ENCODE measurements at places on chromosomes 1 and 21.

GRCh38 chr1:42684139-42684538, 1.9 kb downstream of the YBX1 start:
- no peak overlapping the region for H3K27ac ChIP-seq
- no peak for DNase-seq
- peaks cover 10% of the 10 kb centered on the region for H3K36me3 ChIP-seq

GRCh38 chr1:167291539-167292185, 71.0 kb downstream of the POU2F1 start:
- no peaks in the 10 kb centered on the region for H3K27me3 ChIP-seq
- no peaks in the 10 kb centered on the region for H3K36me3 ChIP-seq
- H3K4me3 ChIP-seq = no peak overlapping the region
- H3K27ac ChIP-seq = no peak overlapping the region
- H3K4me1 ChIP-seq = no peaks in the 10 kb centered on the region
- no peak for DNase-seq

DNA sequence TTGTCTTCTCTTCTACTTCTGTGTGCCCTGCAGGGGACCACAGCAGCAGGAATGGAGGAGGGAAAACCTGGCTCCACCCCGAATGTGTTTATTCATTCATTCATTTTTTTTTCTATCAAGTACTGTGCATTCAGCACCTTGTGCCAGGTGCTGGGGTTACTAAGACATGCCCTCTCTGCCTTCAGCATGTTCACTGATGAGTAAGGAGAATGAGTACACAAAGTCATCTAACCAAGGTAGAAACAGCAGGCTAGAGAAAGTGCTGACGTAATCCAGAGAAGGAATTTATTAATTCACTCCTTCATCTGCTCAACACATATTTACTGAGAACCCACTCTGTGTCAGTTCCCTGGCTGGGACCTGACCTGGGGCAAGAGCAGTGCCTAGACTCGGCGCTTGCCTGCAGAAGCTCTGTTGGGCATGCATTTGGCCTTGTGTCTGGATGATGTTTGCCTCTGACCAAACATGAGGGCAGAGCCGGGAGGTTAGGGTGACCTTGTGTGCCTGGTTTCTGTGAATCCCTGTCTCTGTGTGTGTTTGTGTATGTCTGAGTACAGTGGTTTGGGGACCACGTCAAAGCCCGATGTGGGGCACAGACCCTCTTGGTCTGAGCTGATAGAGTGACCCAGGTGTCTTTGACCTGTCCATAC, 3.3 kb upstream of the MYOG start:
- H3K27me3 ChIP-seq = peaks cover 35% of the 10 kb centered on the region
- no peak for DNase-seq
- no peaks in the 10 kb centered on the region for H3K36me3 ChIP-seq

DNA sequence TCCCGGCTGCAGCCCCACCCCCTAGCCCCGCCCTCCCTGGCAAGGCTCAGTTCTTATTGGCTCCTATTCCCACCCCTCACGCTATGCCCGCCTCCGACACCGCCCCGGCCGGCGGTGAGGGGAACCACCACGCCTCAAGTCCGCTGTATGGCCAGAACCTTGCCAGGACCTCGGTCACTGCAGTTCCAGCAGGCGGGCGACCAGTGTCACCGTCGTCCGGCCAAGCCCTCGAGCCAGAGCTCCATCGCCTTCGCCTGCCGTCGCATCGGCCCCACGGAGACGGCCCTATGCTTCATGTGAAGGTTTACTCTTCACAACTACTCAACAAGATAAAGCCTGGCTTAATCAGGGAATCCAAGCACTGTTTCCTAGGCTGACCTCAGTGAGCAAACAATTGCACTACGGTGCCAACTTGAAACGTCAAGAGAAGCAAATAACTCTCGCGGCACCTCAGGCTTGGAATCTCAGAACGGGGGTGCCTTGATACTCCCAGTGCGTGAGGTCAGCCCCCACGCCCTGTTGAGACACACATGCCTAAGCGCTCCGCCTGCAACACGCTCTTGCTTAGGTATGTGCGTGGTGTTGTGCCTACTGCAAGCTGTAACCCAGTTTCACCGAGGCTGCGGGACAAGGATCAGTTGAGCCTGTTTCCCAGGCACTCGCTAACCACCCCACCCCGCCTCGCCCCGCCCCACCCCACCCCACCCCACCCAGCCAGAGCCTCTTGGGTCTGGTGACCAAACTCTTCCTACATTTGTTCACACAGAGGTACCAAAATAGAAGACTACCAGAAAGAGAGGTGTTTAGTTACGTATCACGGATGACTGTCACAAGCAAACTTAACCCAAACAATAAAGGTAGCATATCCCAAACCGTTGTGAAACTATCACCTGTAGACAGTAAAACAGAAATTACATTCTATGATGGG, 498 bp upstream of the DENND2C start:
- peak overlapping the region; percentile 76 for H3K4me3 ChIP-seq
- H3K36me3 ChIP-seq = no peaks in the 10 kb centered on the region
- peaks cover 6% of the 10 kb centered on the region for H3K27me3 ChIP-seq
- no peak overlapping the region for H3K27ac ChIP-seq

- H3K27ac ChIP-seq = no peak overlapping the region
- no peaks in the 10 kb centered on the region for H3K27me3 ChIP-seq
- DNase-seq = no peak
These were observed 378.0 kb upstream of the PRMT6 start for GRCh38 chr1:106678279-106679050.

DNA sequence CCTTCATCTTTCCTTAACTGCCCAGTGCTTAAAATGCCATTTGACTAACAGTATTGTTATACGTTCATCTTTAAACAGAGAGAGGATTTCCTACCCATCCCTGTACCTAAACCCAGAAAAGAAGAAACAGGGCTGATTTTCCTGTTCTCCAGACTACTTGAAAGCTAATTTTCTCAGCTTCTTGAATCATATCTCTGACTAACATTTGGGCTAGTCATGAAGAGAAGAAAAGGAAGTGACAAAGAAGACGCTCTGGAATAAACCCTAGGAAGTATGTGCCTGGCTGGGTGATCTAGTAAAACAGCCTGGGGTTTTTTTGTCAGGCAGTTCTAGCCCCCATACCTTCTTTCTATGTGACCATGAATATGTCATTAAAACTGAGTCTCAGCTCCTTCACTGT, 44.8 kb upstream of the SGIP1 start:
- no peaks in the 10 kb centered on the region for H3K27me3 ChIP-seq
- H3K4me3 ChIP-seq = no peak overlapping the region
- H3K4me1 ChIP-seq = no peaks in the 10 kb centered on the region
- no peak for DNase-seq

DNA sequence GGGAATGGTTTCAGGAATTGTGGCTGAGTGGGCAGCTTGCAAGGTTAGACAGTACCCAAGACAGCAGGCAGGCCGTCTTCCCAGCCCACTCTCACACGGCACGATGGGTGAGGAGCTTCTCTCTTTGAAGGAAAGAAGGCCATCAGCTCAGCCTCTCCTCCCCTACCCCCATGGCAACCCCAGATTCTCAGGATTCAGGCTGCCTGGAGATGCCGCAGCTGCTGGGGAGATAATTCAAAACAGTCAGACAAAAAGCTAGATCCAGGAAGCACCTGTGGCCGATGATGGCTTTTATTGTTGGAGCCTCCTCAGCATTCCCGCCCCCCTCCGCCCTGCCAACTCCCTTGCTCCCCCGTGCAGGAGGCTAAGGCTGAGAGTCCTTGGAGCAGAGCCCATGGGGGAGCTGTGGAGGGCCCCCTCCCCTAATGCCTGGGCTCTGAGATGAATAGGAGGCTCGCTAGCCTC, 220.5 kb downstream of the TRABD2B start:
- no peaks in the 10 kb centered on the region for H3K4me1 ChIP-seq
- H3K4me3 ChIP-seq = no peak overlapping the region
- no peaks in the 10 kb centered on the region for H3K36me3 ChIP-seq
- DNase-seq = no peak
- peaks cover 32% of the 10 kb centered on the region for H3K27me3 ChIP-seq

DNA sequence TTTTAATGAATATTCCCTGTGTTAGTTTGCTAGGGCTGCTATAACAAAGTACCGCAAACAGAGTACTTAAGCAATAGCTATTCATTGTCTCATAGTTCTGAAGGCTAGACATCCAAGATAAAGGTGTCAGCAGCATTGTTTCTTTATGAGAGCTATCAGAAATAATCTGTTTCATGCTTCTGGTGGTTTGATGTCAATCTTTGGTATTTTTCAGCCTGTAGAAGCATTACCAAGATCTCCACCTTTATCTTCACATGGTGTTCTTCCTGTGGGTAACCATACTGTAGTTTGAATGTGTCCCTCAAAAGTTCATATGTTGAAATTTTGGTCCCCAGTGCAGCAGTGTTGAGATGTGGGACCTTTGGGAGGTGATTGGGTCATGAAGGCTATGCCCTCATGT, 7.4 kb downstream of the RBM11 start:
- H3K27ac ChIP-seq = no peak overlapping the region
- H3K4me1 ChIP-seq = no peaks in the 10 kb centered on the region
- no peaks in the 10 kb centered on the region for H3K36me3 ChIP-seq
- DNase-seq = no peak
- no peaks in the 10 kb centered on the region for H3K27me3 ChIP-seq

GRCh38 chr1:198912046-198912445, 273.2 kb downstream of the PTPRC start:
- DNase-seq = no peak
- H3K4me1 ChIP-seq = peaks cover 15% of the 10 kb centered on the region
- H3K27me3 ChIP-seq = no peaks in the 10 kb centered on the region
- H3K36me3 ChIP-seq = no peaks in the 10 kb centered on the region

DNA sequence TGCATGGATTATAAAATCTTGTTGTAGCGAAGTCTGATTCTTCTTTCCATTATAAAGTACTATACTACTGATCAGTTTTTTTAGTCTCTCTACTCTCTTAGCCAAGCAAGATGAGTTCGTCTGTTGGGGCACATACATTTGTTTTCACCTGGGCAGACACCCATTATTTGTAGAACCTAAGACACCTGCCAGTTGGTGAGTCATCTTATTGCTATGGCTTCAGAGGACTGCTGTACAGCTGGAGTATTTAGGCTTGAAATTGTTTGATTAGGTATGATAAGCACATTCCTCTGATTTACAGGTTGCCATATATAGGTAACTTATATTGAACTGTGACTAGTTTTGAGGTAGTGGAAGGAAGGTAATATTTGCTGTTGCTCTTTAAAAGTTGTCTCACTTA, 17.2 kb downstream of the RBM15 start:
- H3K36me3 ChIP-seq = peaks cover 17% of the 10 kb centered on the region
- H3K27ac ChIP-seq = no peak overlapping the region
- no peak overlapping the region for H3K4me3 ChIP-seq
- H3K4me1 ChIP-seq = no peaks in the 10 kb centered on the region
- H3K27me3 ChIP-seq = no peaks in the 10 kb centered on the region

DNA sequence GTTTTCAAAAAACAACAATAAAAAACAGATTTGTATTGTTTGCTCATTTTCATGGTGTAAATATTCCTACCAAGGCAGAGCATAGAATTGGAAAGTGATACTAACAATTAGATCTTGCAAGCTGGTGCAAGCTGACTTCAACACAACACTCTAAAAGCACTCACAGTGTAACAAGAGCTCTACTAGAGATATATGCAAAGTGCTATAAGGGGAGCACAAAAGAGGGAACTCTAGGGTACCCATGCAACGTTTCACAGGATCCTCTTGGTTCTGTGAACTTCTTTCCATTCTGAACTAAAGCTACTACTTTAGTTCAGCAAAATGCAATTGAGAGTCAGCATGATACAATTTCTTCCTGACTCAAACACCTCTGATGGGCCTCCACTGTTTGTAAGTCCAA, 78.3 kb downstream of the ATP1B1 start:
- H3K36me3 ChIP-seq = no peaks in the 10 kb centered on the region
- no peaks in the 10 kb centered on the region for H3K27me3 ChIP-seq
- no peak for DNase-seq
- no peak overlapping the region for H3K4me3 ChIP-seq
- H3K27ac ChIP-seq = no peak overlapping the region
- no peaks in the 10 kb centered on the region for H3K4me1 ChIP-seq

DNA sequence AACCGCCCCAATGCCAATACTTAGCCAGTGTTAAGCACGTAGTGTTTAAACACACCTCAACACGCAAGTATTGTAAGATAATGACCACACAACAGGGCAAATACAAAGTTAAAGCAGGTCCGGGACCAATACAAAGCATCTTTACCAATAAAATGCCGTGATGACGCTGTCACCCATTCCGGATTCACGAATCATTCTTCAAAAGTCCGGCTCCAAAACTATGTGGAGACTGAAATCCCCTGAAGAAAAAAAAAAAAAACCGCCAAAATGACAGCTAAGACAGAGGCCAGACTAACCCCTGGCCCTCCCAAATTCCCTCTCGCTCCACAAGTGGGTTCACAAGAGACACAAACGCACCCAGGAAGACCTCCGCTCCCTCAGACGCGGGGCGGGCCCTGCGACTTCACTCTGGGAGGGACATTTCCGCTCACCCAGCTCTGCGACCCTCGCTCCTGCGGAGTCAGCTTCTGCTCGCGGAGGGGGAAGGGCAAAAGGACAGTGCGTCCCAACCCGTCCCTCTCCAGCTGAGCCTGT, 625 bp upstream of the DARS2 start:
- H3K27me3 ChIP-seq = no peaks in the 10 kb centered on the region
- DNase-seq = no peak
- peak overlapping the region; percentile 85 for H3K4me3 ChIP-seq
- peaks cover 19% of the 10 kb centered on the region for H3K4me1 ChIP-seq
- no peaks in the 10 kb centered on the region for H3K36me3 ChIP-seq
- H3K27ac ChIP-seq = peak overlapping the region; percentile 81

GRCh38 chr1:81221564-81221963, 579.2 kb upstream of the ADGRL2 start:
- no peaks in the 10 kb centered on the region for H3K36me3 ChIP-seq
- no peak overlapping the region for H3K27ac ChIP-seq
- H3K27me3 ChIP-seq = no peaks in the 10 kb centered on the region
- H3K4me1 ChIP-seq = no peaks in the 10 kb centered on the region
- H3K4me3 ChIP-seq = no peak overlapping the region

DNA sequence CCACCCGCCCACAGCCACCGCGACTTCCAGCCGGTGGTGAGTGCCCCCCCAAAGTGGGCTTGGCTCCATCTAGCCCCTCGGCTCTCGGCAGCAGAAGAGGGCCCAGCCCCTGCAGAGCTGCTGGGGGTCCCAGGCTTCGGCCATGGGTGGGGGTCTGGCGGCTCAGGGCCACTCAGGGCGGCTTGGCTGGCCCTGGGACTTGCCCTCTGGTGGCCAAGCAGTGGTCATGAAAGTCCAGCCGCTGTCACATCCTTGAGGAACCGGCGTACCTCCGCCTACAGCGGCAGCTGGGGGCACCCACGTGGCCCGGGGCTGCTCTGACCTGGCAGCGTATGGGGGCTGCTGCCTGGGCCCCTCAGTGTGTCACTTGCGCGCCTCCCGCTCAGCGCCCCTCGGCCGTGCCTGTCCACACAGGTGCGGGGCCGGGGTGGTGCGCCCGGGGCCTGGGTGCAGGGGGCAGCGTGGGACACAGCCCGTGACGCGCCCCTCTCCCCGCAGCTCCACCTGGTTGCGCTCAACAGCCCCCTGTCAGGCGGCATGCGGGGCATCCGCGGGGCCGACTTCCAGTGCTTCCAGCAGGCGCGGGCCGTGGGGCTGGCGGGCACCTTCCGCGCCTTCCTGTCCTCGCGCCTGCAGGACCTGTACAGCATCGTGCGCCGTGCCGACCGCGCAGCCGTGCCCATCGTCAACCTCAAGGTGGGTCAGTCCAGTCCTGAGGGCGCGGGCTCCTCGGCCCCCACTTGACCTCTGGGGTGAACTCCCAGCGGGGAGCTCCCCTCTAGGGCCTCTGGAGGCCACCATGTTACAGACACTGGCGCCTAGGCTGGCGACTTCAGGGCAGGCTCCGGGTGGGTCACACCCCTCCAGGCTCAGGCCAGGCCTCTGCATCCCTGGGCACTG, 32.4 kb downstream of the SLC19A1 start:
- H3K27ac ChIP-seq = no peak overlapping the region
- peaks cover 8% of the 10 kb centered on the region for H3K36me3 ChIP-seq

GRCh38 chr1:227562933-227563323, 428 bp upstream of the ZNF678 start:
- DNase-seq = no peak
- peak overlapping the region; percentile 78 for H3K27ac ChIP-seq
- H3K4me3 ChIP-seq = no peak overlapping the region
- H3K27me3 ChIP-seq = no peaks in the 10 kb centered on the region
- peaks cover 6% of the 10 kb centered on the region for H3K4me1 ChIP-seq

Measured in T-cell (primary cell).